ENCODE measurements at places on chromosomes 16 and 17.

DNA sequence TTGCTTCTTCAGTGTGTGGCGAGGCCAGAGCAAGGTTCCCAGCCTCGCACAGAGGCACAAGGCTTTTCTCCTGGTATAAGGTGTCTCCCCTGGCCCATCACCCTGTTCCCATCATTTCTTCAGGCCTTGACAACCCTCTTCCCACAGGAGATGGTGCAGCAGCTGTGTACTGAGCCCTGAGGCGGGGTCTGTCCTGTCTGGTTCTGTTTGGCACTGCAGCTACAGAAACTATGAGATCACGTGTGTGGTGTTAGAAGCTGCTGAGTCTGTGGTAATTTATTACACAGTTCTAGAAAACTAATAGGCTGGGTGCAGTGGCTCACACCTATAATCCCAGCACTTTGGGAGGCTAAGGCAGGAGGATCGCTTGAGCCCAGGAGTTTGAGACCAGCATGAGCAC lies 7.2 kb downstream of the PLA2G15 start:
- DNase-seq, result no peak

DNA sequence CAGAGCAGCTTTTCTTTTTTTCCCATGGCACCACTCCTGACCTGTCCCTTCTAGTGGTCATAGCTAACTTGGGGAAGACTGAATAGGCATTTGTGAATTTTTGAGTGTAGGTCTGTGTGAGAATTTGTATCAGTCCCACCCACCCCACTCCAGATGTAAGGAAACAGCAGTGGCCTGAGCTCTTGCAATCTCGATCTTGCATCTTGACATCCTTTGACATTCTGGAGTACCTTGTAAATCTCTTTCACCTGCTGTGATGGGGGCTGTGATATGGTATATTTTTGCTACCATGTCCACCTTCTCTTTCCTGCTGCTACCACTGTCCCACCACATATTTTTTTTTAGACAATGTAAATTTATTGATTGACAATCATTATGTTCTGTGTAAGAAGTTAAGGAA lies 289.3 kb downstream of the MAP2K6 start:
- DNase-seq, result no peak

DNA sequence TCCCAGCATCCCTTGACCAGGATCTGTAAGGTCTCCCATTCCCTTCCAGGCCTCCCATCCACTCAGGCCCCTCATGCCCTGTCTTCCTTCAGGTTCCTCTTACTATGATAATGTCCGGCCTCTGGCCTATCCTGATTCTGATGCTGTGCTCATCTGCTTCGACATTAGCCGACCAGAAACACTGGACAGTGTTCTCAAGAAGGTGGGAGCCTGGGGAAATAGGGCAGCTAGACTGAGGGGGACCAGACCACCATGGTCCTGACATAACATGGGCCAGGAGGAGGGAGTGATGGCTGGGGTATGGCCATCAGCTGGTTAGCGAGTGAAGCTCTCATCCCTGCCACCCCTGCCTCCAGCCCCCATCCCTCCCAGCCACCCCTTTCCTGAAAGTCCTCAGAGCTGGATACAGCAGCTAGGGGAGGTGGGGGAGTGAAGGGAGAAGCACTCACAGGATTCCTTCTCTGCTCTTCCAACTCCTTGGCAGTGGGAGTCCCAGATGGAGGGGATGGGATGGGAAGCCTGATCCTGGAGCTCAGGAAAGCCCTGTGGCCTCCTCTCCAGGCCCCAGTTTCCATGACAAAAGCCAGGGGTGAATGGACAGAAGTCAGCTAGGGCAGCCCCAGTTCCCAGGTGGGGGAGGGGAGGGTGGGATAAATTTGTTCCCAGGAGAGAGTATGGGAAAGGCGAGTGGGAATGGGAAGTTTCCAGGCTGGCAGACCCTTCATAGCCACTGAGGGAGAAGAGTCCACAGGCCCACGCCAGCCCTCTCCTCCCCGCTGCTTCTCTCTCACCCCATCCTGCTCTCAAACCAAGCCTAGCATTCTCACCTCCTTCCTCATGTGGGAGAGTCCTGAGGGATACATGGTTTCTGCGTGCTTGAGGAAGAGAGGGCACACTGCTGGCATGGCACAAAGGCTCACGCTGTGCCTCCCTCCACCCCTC lies 2.3 kb downstream of the RND2 start:
- no peak for DNase-seq

GRCh38 chr17:28760601-28761562 lies 17.1 kb downstream of the TRAF4 start:
- DNase-seq, result no peak
